ENCODE measurements at places on chromosomes 13 and 19. TPM values are rescaled to one million over a fixed set of nuclear protein-coding genes. Genes with fewer than 3 reads are reported as not detected.

GRCh38 chr19:34327851-34328250 is 37.1 kb upstream of the GPI start:
- DNase-seq, result no peak

The ZNF181 gene
- total RNA-seq, result 3.1 TPM

DNA sequence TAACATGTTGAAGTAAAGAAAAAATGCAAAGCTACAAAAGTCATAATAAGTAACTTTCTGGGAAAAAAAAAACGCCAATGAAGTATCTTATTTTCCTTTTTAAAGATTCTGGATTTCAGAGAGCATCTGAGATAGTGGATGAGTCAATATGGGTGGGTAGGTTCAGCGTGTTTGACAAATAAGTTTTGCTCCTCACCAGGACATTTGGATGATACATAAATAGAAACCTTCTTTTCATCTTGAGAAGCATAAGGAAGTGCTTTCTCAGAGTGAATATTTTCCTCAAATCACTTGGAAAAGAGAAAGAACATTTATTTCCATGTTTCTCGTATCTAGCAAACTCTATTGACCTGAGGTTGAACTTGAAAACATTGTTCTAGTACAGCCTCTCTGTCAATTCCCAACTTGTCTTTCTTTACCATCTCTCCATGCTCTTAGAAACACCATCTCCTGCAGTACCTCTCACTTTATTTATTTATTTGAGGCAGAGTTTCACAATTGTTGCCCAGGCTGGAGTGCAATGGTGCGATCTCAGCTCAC is 463.2 kb downstream of the KLF5 start:
- no peak for DNase-seq

GRCh38 chr19:58409010-58409790 is 751 bp downstream of the ZNF584 start:
- no peak for DNase-seq

DNA sequence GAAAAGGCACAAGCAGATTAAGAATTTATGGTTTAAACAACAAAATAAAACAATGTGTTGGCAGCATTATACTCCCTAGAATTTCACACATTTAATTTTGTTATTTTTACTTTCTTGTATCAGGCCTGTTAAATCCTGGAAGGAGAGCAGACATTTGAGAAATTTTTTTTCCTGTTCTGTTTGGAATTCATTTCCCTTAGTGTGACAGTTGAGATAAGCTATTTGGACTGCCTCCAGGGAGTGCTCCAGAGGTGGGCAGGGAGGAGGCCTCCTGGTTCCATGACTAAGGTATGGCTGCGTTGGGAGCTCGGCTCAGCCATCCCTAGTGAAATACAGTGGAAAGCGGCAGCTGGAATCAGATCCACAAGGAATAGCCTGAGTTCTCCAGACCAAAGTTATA is 185.7 kb downstream of the KCNRG start:
- DNase-seq, result no peak

GRCh38 chr13:113511361-113511760 is 20.9 kb upstream of the DCUN1D2 start:
- DNase-seq, result no peak

The ZNF726 gene
- total RNA-seq, result 3.3 TPM

The CACNG7 gene
- total RNA-seq, result not detected

The ACP5 gene
- total RNA-seq, result 14.6 TPM

The HNRNPM gene
- total RNA-seq, result 259 TPM

- no peak for DNase-seq
These were observed 12.9 kb downstream of the ELAVL1 start for GRCh38 chr19:7992575-7992974.

GRCh38 chr19:16175954-16176353 is 2.6 kb upstream of the CIB3 start:
- no peak for DNase-seq

GRCh38 chr13:35793823-35794222 is 317.3 kb upstream of the MAB21L1 start:
- DNase-seq, result no peak

GRCh38 chr19:4279267-4279529 is 132 bp downstream of the SHD start:
- DNase-seq, result no peak

The CBLC gene
- not detected for total RNA-seq

- no peak for DNase-seq
These were observed 1700.6 kb downstream of the PCDH9 start for GRCh38 chr13:65529541-65529940.

DNA sequence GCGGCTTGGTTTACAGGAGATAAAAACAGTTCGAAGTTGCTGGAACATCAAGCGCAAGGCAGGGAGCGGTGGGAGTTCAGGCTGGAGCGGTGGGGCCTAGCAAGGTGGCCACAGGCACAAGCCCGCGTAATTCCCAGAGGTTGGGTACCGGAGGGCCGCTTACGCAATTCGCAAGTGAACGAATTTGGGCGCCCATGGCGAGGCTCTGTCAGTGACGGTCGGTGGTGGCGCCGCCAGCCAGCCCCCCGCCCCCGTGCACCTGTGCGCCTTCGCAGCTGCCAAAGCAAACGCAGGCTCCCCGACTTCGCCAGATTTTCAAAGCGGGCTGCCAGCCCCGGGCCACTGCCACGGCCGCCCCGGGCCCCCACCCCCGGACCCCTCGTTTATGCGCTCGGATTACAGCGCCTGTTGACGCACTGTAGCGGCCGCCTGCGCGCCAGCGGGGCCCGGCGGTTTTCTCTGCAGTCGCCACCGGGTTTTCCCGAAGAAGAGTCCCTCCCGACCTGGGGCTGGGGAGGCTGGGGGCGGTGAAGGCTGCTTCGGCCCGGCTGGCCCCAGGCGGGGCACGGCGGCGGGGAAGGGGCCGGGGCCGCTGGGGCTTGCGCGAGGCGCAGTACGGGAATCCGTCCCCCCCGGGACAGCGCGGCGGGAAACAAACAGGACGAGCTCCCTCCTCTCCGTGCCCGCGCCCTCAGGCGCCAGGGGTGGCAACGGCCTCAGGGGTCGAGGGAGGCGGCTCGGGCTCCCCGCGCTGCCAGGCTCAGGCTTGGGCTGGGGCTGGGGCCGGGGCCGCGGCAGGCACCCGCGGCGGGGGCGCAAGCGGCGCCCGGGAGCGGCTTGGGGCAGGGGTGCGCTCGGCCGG is 709 bp downstream of the N4BP2L1 start:
- peak; percentile 46 for DNase-seq

DNA sequence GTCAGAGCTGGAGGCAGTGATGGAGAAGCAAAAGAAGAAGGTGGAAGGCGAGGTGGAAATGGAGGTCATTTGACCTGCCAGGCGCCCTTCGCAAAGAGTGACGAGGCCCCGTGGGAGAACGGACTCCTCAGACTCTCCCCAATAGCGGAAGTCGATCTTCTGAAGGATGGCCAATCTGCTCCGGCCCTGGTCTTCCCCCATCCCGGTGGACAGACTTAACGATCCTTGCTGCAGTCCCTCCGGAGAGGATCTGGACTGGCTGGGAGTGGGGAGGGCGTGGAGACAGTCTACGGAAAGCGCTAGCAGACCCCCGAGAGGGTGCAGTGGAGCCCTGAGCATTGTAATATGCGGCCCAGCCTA is 11.9 kb downstream of the EPS8L1 start:
- no peak for DNase-seq

- no peak for DNase-seq
These were observed 181.3 kb downstream of the PCDH9 start for GRCh38 chr13:67048821-67049150.

- DNase-seq, result no peak
These were observed 294.5 kb upstream of the NBEA start for GRCh38 chr13:34647379-34648150.

DNA sequence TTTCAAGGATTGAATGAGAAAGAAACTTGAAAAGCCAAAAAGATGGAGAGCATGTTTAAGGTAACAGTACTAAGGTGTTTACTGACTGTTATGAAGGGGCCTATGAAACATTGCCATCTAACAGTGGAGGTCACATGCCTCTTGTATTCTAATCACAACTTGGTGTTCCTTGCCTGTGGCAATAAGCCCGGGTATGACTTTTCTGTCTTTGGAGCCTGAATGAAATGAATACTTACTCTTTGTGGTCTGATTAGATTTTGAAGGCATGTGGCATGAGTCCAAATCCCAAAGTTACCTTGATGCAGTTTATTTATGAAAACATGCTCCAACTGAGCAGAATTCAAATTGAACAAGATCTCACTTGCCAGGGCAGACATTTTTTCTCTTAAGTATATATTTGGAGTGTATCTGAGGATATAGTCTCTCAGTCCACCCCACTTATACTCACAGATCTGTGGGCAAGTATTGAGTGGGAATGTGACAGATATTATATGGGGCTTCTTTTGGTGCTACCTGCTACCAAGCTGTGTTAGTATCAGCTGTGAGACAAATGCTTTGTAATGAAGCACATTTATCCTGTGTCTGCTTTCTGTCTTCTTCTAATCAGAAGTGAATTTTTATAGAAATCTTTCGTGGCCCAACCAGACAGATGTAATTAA is 67.5 kb downstream of the B3GLCT start:
- no peak for DNase-seq

- no peak for DNase-seq
These were observed 52.7 kb downstream of the TRPM4 start for GRCh38 chr19:49210108-49210900.

DNA sequence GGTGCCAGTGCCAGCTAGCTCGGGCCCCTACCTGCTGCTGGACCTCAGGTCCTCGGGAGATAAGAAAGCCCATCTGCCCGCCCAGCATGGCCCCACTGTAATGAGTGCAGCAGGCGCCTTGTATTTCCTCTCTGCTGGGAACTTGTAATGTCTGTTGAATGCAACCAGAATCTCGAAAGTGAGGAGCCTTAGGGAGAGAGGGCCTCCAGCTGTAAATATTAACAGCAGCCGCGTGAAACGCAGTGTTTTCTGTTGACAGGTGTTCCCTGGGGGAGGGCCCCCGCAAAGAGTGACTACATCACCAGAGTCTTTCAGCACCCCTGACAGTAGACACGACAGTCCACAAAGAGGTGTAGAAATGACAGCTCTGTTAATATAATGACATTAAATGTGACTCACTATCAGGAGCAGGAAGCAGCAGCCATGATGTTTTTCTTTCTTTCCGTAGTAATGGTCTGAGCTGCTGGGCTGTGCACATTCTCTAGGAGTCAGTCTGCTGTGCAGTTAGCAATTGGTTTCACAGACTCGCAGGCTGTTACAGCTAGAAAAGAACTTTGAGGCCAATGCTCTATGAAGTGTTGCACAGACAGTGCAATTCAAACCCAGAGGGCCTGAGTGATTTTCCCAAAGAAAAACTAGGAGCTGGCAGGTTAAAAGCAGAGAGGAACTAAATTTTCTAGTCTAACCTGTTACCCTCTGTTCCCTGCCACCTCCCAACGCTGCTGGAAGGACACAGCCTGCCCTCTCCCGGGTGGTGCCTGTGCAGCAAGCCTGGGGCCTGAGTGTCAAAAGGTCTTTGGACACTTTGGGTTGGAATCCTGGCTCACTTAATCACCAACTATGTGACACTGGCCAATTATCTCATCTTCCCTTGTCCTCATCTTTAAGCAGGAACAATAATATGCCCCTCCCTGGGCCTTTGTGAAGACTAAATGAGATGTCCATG is 58.6 kb upstream of the WASF3 start:
- DNase-seq, result no peak

The ARHGAP45 gene
- total RNA-seq, result 646 TPM

The PPM1N gene
- total RNA-seq, result 3.8 TPM

DNA sequence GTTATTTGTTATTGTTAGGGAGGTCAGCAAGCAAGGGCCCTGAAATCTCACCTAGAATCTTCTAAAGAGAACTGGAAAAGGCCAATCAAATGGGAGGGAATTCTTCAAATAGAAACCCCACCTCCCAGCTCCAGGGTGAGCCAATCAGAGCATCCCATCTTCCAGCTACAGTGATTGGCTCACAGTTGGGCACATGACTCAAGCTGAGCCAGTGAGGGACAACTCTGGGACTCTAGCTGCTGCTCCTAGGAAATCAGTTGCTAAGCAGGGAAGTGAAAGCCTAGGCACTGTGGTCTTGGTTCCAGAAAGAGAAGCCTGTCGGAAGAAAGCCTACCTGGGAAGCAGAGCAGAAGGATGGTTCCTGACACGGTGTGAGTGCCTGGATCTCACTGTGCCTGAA is 13.4 kb downstream of the TM6SF2 start:
- DNase-seq, result no peak

DNA sequence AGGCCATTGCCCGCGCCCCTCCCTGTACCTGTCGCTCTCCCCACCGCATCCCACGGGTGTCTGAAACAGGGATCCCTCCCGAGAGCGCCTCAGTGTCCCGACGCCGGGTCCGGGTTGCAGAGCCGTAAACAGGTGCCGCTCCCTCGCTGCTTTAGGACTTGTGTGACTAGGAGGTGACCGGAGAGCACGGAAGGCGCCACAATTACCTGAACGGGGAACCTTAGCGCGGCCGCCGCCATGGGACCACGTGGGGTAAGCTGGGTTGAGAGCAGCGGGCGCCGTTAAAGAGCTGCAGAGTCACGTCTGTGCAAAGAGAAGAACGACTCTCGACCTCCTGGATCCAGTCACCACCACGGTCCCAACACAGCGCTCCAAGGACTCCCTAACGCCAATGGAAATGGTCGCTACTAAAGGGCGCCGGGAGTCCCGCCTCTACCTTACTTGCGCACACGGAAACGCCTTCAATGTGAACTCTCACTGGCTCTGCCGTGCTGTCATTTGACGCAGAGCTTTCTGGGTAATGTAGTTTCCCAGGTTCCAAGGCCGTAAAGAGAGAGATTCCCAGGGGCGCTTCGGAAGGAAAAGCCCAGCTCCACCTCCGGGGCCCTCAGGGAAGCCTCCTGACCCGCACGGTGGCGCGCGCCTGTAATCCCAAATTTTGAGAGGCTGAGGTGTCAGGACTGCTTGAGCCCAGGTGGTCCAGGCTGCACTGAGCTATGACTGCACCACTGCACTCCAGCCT is at the start of gene ZNF552:
ZNF552 (minus strand) TSS at position 409 of the 742 bp plus-strand sequence; CDS start at position 239, 170 bp downstream.
- DNase-seq, result peak; percentile 61

The NCAN gene
- total RNA-seq, result not detected

GRCh38 chr19:7242601-7243258 is 51.5 kb downstream of the INSR start:
- DNase-seq, result no peak

DNA sequence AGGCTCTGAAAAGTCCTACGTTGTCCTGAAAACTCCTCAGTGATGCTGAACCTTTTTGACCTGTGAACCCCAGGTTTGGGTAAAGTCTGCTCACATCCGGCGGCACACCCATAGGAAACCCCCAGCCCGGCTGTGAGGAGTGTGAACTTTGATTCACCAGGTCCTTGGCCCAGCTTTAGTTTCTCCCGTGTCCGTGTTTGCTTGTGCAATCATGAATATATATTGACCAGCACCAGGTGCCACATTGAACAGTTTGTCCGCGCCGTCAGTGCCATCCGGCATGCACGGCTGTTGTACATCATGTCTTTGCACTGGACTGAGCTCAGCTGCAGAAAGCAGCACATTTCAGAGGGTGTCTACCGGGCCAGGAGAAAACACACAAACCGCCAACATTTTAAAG is 45.3 kb downstream of the NFIC start:
- DNase-seq, result no peak

- no peak for DNase-seq
These were observed 75.8 kb upstream of the UBAC2 start for GRCh38 chr13:99124794-99125316.

The ZNF8 gene
- 5.6 TPM for total RNA-seq

GRCh38 chr13:26219726-26220125 is 2.4 kb downstream of the RNF6 start:
- DNase-seq, result no peak
